Activated T-helper 9 cell treated with anti-CD3 and anti-CD28 coated beads, Interleukin-2, amount 50 U/mL, for 16 hours (primary cell): ENCODE measurements at places on chromosomes 4 and X.

DNA sequence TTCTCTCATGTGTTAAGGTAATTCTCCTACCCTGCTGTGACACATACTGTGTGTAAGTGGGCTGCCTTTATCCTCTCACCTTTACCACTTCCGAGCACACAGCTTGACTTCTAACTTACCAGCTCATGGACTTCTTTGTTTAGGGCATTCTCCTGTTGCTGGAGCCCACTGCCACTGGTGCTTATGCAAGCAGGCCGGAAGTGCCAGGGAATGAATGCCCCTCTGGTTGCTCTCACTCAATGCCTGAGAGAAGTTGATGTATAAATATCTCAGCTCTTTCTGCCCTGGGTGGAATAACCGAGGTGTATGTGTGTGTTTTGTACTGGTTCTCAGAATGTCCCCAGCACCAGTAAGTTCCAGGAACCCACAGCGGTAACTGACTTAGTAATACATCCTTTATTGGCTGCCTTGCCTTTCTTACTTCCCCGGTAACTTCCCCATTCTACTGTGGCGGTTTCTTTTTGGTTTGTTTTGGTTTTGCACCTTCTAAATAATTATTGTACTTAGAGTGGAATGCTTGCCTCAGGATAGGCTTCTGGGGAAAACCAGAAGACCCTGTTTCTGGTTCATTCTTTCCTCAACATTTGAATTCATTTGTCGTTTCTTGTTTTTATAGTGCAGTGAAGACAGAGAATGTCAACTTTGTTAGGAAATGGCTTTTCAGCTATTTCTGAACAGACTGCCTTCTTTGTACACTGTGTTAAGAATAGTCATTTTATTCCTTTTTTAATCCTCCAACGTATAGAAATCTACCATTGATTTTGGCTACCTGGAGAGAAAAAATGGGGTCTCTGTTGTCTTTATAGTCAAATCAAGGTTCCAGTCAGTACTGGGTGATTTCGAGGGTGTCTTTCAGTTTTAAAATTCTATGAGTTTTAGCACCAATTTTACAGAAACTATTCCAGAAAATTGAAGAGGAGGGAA is 45.4 kb downstream of the CXorf58 start:
- DNase-seq, result peak; percentile 4

DNA sequence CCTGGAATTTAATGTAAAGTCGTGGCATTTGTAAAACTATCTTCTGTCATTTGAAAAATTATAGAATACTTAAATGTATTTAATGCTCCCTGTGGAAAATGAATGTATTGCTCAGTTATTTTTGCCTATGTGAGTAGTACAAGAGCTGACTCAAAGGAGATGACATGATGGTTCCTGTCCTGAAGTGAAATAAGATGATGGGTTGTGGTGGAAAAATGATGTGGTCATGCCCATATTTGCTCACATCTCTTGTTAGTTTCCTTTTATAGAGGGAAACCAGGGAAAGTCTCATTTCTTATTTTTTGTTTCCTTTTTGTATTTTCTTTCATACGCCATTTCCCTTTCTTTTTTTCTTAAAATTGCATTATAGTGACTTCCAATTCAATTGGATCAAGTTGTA is 23.7 kb downstream of the PLS3 start:
- no peak for DNase-seq

GRCh38 chr4:134219043-134219442 is 17.5 kb upstream of the PABPC4L start:
- DNase-seq, result no peak

GRCh38 chr4:158500054-158500453 is 21.6 kb upstream of the RXFP1 start:
- no peak for DNase-seq

DNA sequence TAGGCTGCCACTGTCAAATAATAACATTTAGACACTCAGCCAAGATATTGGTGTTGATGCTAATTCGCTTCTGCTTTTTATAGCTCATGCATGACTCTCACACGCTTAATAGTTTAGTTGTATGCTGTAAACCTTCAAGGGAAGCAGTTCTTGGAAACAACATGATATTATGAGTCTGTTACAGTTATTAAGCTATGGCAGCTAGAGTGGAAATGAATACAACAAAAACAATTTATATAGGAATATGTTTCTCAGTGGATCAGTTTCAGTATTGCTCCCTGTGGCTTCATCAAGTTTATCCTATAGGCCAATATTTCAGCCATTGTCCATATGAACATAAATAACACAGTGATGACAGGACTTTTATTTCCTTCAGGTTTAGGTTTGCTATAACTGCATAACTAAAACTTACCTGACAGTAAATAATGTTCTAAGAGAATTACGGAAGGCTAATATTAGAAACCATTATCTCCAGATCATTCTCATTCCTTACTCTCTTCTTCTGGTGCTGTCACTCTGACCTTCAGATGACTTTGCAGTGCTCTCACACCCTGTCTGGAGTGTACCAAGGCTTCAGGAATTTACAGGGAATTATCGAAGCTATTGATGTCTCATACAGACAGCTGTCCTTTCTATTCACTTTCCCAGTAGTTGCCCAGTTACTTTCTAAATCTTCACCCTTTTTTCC is 555.0 kb downstream of the ANKRD50 start:
- DNase-seq, result no peak

- no peak for DNase-seq
Observed at GRCh38 chrX:32280489-32280888, 930.9 kb downstream of the DMD start.

DNA sequence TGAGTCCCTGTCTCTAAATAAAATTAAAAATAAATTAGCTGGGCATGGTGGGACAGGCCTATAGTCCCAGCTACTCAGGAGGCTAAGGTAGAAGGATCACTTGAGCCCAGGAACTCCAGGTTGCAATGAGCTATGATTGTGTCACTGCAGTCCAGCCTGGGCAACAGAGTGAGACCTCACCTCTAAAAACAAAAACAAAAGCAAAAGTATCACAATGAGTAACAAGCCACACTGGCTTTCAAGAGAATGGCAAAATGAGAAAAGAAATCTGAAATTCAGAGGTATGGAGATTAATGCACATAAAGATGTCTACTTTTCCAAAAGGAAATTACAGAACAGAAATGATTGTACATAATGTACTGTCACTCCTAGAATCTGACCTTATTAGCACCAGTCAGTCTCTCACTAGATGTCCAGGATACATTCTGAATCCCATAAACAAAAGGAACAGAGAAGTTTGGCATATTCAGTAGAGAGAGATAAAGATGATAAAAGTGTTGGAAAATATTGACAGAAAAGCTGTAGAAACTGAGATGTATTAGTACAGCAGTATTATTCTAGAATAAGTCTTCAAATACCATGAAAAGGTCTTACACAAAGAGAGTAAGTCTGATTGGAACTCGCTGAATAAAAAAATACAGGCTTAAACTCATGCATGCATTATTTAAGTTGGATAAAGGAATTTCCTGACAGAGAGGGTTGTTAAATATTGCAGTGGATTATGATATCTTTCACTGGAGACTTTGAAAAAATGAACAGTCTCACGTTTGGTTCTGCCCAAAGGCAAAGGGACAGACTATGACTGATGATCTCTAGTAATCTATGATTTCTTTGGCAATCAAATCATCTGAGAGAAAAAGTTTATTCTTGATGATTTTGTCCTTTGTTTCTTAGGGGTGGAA is 102.5 kb downstream of the SH3RF1 start:
- DNase-seq, result no peak

GRCh38 chrX:1170243-1170642 is 42.2 kb downstream of the CRLF2 start:
- DNase-seq, result no peak

GRCh38 chrX:95823796-95824195 is 860.8 kb upstream of the DIAPH2 start:
- no peak for DNase-seq

DNA sequence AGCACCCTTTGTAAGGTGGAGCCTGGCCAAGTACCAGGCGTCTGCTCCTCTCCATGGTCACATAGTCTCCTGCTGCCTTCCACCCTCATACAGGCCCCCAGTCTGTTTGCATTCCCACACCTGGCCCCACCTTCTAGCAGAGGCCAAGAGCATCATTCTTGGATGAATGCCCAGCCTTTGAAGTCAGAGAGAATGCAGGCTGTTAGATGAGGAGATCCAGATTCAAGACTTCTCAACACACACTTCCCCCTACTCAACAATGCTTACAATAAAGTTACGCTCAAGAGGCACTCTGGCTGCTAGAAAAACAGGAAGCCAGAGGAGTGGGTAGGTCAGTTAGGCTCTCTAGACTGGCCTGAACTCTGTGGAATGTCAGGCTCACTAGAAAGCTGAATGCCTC is 43.3 kb downstream of the SHROOM4 start:
- no peak for DNase-seq

DNA sequence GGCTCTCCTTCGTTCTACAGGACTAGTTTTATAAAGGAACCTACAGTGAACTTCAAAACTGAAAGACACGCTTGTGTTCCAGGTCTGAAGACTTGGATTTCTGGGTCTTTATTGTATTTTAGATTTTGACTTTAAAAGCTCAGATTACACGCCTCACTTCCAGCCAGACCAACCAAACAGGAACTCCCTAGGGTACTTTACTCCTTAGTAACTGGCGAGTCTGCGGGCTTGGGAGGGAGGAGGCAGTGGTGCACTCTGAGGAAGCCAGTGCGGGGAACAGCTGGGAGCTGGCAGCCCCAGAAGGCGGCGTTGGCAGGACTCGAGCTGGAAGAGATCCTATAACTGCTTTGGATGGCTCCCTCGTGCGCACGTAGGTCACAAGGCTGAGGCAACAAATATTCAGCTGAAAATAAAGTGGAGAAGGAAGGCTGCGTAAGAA is 391 bp upstream of the PHKA1 start:
- no peak for DNase-seq

DNA sequence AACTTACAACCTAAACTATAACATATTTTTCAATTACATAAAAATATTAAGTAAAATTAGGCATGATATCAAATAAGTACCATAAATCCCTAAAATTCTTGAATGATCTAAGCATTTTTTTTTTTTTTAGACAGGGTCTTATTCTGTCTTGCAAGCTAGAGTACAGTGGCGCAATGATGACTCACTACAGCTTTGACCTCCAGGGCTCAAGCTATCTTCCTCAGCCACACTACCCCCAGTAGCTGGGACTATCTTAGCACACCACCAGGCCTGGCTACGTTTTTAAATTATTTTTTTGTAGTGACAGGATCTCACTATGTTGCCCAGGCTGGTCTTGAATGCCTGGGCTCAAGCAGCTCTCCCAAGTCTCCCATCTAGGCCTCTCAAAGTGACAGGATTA is 1042.3 kb downstream of the FSTL5 start:
- DNase-seq, result no peak

DNA sequence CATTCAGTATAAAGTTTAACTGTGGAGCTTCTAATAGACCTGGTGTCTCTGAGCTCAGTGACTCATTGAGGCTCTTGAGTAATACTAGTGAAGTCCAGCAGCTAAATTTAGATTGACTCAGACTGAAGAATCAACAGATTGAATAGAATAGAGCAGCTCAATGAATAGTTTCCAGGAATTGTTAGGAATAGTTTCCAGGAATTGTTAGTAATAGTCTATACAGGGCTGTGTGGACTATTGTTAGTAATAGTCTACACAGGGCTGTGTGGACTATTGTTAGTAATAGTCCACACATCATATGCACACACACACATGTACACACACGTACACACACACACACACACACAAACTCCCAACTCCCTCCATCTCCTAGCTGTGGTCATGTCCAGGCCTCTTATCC is 3.0 kb downstream of the GIMD1 start:
- DNase-seq, result no peak

DNA sequence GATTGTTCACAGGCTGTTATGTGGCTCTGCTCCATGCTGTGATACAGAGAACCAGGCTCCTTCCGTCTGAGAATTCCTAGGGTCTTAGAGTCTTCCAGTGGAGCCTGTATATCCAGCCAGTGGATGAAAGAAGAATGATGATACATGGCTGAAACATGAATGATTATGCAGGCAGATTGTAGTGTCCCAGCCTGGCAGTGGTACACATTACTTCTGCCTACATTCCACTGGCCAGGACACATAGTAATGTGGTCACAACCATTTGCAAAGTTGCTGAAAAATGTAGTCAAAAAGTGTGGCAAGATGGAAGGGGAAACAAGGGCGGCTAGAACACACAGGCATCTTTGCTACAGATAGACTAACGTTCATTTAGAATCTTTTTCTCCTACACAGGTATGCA is 4.5 kb upstream of the GBA3 start:
- no peak for DNase-seq

- DNase-seq, result no peak
Observed at GRCh38 chr4:173752610-173753230, 222.7 kb upstream of the HAND2 start.
